ENCODE measurements at places on chromosomes 11 and 22. TPM values are rescaled to one million over a fixed set of nuclear protein-coding genes. Genes with fewer than 3 reads are reported as not detected.

GRCh38 chr22:49107561-49107960 lies 720.1 kb downstream of the BRD1 start:
- peaks cover 10% of the 10 kb centered on the region for H3K27me3 ChIP-seq
- H3K36me3 ChIP-seq, result no peaks in the 10 kb centered on the region
- no peak overlapping the region for H3K4me3 ChIP-seq
- H3K4me1 ChIP-seq, result no peaks in the 10 kb centered on the region
- no peak overlapping the region for H3K27ac ChIP-seq
- no peak for DNase-seq

Gene KBTBD3
- 3.4 TPM for total RNA-seq

Gene PRMT3
- total RNA-seq, result 15.8 TPM

Gene KRTAP5-10
- total RNA-seq, result 0.14 TPM

Gene DRD4
- total RNA-seq, result not detected
